ENCODE measurements at places on chromosomes 3 and 15. TPM values are rescaled to one million over a fixed set of nuclear protein-coding genes. Genes with fewer than 3 reads are reported as not detected.

Gene ZNF660
- total RNA-seq, result 1.8 TPM

Gene DLL4
- total RNA-seq, result 11.5 TPM

GRCh38 chr3:115252679-115253078, 105.6 kb upstream of the ZBTB20 start:
- DNase-seq, result no peak

Gene CPLX3
- 0.67 TPM for total RNA-seq

- DNase-seq, result no peak
These were observed 115.9 kb downstream of the DCLK3 start for GRCh38 chr3:36648241-36649034.

Gene MOBP
- total RNA-seq, result 0.08 TPM

Gene ST8SIA2
- 10.1 TPM for total RNA-seq

Gene NFKBIZ
- 16.0 TPM for total RNA-seq

Gene TMEM207
- not detected for total RNA-seq
